ENCODE measurements at places on chromosomes 1 and 21. TPM values are rescaled to one million over a fixed set of nuclear protein-coding genes. Genes with fewer than 3 reads are reported as not detected.

S100A7 gene
- total RNA-seq: not detected

PIGM gene
- total RNA-seq: 4.0 TPM

PTGFR gene
- total RNA-seq: not detected

SAMSN1 gene
- total RNA-seq: 38.0 TPM

SRGAP2 gene
- total RNA-seq: 111 TPM

CCT3 gene
- 82.7 TPM for total RNA-seq

FAM43B gene
- not detected for total RNA-seq

CR1L gene
- total RNA-seq: not detected
